ENCODE measurements at places on chromosomes 12 and 14.

GRCh38 chr14:69151458-69152180, 1.3 kb downstream of the DCAF5 start:
- DNase-seq, result peak; percentile 52

- peak; percentile 98 for DNase-seq
Measured at GRCh38 chr12:6230321-6231110, 30.3 kb downstream of the CD9 start.

- peak; percentile 63 for DNase-seq
Measured at GRCh38 chr12:110743571-110744093, 941 bp upstream of the PPP1CC start.

DNA sequence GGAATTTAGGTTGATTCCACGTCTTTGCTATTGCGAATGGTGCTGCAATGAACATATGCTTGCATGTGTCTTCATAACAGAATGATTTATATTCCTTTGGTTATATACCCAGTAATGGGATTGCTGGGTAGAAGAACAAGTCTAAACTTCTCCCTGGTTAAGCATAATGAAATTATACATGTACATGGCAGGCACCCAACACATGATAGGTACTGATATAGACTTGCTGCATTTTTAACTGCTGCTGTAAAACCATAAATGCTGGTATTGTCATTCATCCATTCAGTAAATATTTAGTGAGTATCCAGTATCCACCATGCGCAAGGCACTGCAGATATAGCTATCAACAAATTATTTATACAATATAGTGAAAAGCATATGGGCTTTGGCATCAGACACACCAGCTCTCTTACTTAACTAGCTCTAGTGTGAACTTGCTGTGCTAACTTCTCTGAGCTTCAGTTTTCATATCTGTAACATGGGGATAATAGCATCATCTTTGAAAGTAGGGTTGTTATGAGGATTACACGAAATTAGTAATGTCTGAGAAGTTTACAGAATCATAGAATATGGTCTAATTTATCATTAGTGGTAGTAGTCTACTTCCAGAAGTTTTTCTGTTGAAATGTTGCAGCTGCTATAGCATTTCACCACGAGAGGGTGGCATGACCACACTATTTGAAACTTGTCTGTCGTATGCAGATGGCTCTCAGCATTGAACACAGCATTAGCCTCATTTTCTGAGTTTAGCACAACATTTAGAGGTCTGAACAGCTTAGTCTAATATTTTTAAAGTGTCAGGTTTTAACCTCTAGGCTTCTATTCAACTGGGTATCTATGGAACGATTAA, 32.0 kb upstream of the SEL1L start:
- peak; percentile 18 for DNase-seq

DNA sequence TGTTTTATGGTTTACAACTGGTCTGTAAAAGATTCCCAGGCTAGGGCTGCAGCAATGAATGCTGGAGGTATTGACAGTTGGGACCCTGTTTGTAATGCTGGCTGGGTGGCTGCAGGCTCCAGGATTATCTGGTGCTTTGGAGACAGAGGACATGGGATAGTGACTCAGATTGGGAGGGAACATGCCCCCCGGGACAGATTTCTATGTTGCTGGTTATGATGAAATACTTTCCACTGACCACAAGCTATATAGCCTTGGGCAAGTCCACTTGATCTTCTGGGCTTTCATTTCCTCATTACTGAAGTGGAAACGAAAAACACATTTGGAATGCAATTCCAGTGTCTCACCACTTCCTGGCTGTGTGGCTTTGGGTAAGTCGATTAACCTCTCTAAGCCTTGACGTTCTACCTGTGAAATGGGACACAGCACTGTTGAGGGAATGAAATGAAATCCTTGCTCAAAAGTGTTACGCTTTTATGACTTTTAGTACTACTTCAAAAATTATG, 6.3 kb upstream of the TPCN1 start:
- DNase-seq, result peak; percentile 99

DNA sequence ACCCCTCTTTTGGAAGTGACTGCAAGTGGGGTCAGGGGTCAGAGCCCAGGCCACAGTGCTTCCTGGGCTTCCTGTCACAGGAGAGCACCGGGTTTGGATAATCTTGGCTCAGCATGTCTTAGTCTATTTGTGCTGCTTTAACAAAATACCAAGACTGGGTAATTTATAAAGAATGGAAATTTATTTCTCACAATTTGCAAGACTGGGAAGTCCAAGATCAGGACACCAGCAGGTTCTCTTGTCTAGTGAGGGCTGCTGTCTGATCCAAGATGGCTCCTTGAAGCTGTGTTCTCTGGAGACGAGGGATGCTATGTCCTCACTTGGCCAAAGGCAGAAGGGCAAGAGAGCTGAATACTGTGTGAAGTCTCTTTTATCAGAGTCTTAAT, 74.1 kb downstream of the RIN3 start:
- no peak for DNase-seq

GRCh38 chr14:21902561-21903181, 229.1 kb upstream of the OR4E1 start:
- no peak for DNase-seq

- no peak for DNase-seq
Measured at GRCh38 chr12:120748242-120748641, 22.6 kb downstream of the ACADS start.

- DNase-seq, result no peak
Measured at GRCh38 chr12:132511516-132512196, 21.7 kb downstream of the FBRSL1 start.

DNA sequence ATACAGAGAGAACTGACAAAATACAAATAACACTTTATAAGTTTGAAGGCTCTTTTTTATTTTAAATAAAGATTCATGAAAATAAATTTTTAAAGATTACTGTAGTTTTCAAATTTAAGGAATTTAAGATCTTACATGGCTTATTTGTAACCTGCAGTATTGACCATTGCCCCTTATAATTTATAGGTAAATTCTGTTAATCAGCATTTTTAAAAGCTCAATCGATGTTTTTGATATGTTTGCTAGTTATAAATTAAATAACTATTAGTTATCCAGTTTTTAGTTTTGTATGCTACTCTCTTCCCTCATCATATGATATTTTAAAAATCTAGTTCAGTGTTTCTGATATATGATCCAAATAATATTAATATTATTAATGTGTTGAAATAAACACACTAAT, 109.9 kb downstream of the MON2 start:
- DNase-seq, result no peak

- DNase-seq, result no peak
Measured at GRCh38 chr14:74507085-74507484, 13.5 kb downstream of the ISCA2 start.

GRCh38 chr14:89221109-89221810, 195.8 kb downstream of the FOXN3 start:
- DNase-seq, result peak; percentile 82

DNA sequence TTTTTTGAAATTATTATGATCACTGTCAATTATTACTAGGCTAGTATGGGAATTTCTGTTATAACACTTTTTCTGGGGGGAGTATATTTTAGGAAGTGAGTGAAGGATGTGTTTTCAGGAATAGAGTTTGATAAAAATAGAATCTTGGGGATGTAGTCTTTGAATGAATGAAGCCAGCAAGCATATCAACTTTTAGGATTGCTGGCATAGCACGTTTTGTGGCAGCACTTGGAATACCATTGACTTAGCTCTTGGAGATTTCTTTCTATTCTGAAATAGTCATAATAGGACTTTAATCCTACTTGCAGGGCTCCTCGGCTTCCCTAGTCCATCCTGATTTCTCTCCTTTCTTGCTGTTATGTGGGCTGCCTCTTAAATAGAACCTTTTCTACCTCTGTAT, 141.6 kb downstream of the DACT1 start:
- DNase-seq, result no peak

GRCh38 chr12:13100605-13100881, 2.9 kb downstream of the GSG1 start:
- no peak for DNase-seq

- no peak for DNase-seq
Measured at GRCh38 chr12:100326208-100326607, 30.7 kb upstream of the SLC17A8 start.

DNA sequence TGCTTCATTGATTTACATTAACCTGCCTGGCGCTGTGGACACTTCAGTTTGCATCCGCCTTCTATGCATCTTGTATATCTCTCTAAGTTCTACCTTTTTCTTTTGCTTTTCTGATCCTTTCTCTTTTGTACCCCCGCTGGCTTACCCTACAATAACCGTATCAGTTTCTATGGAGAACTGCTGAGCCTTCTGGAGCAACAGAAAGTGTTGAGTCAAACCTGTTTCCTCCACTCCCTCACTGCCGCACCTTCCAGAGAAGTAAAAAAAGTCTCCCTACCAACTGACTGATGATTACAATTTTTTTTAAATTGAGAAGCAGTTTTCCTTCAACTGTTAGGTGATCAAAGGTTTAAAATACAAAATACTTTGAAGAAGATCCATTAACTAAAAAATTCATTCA, 17.4 kb downstream of the EXD2 start:
- DNase-seq, result no peak

DNA sequence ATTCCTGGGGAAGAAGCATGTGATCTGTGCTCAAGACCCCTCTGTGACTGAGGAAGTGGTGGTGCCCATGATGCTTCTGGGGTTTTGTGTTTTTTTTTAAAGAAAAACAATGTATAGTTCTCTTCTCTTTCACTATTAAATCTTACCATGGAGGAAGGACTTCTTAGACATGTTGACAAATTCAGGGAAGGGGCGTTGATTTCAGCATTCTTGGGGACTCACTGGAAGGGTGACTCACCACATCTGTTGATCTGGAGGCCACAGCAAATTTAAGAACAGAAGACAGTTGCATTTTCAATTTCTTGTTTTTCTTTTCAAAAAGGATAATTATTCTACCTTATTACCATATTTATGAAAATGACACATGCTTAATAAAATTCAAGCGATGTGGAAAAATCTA, 152.9 kb upstream of the RTL1 start:
- DNase-seq, result no peak

GRCh38 chr14:54127526-54127925, 170.9 kb upstream of the BMP4 start:
- DNase-seq, result peak; percentile 50

DNA sequence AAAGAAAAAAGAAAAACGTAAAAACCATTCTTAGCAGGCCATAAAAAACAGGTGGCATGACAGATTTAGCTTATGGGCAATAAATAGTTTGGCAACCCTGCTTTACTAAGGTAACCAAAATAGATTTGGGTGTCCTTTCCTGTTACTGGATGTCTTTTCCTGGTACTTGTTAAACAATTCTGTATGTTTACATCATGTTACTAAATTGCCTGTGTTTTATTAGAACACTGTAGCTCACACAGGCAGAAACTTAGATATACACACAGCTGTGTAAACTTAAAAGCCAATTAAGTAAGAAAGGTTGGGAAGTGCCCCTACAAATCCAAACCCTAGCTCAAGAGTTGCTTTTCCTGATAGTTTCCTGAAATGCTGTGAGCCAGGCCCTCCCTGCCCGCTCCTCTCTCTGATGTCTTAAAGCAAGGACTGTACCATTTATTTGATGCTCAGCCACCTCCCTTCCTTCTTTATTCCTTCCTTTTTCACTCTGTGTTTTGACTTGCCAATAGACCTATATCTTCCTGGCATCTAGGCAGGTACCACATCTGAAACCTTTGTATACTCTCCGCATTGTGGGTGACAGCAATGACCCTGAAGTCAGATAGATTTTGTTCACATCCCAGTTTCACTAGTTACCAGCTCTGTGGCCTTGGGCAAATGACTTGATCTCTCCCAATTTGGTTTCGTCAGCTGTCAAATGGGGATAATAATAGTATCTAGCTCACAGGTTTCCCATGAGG, 3.7 kb upstream of the CAMKK2 start:
- no peak for DNase-seq

DNA sequence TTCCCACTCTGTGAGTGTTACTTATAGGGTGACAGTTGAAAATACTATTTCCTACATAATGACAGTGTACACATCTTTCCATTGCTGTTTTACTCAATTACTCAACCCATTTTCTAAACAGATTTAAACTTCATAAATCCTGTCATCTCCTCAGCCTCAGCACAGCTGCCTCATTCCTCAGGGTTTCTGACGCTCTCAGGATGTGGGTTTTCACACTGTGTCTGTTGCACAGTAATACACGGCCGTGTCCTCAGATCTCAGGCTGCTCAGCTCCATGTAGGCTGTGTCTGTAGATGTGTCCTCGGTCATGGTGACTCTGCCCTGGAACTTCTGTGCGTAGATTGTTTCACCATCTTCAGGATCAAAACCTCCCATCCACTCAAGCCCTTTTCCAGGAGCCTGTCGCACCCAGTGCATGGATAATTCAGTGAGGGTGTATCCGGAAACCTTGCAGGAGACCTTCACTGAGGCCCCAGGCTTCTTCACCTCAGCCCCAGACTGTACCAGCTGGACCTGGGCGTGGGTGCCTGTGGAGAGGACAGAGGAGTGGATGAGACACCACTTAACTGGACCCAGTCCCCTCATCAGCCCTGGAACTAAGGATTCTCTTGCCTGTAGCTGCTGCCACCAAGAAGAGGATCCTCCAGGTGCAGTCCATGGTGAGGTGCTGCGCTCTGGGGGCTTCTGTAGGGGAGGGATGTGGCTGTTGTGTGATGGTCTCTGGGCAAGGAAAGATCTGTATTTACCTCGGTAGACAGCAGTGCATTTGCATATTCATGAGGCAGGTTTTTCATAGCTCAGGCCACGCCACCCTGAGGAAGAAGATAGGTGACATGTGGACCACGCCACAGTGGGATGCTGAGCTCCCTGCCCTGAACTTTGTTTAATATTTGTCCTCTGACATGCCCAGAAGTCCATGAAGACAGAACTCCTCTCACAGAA, 750.2 kb downstream of the TMEM121 start:
- DNase-seq, result no peak

DNA sequence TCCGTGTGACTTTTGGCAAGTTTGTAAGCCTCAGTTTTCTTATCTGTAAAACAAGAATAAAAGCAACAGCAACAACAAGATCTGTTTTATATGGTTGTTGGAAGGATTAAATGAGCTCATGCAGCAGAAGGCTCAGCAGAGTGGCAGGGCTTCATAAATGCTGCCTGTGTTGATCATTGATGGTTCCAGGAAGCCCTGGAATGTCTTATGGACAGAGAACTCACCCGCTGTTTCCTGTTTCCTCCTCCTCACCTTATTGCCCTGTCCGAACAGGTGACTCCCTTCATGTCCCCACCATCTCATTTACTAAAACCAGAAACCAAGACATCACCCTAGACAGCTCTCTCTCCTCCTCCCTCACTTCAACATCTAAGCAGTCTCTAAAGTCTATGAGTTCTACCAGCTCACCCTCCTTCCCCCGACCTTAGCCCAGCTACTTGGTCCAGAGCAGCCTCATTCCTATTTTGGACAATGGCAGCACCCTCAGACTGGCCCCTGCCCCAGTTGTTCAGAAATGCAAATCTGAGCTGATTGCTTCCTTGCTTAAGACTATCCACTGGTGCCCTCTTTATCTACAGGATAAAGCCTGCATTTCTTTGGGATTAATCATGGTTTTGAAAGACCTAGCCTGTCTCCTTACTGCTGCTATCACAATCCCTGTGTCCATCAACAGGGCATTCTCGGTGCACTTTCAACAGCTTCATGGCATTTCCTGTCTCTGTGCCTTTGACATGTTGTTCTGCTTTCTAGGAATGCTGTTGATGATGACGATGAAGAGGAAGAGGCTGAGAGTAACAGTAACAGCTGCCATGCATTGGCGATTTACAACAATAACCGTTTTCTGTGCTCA, 21.4 kb upstream of the GSG1 start:
- peak; percentile 74 for DNase-seq

GRCh38 chr12:92462049-92462448, 240.7 kb upstream of the PLEKHG7 start:
- no peak for DNase-seq

- DNase-seq, result no peak
Measured at GRCh38 chr12:123024819-123025391, 44.4 kb downstream of the ARL6IP4 start.
